ENCODE measurements at places on chromosomes 7 and 10. TPM values are rescaled to one million over a fixed set of nuclear protein-coding genes. Genes with fewer than 3 reads are reported as not detected.

The IGFBP3 gene
- 2,046 TPM for total RNA-seq

The ADRB1 gene
- total RNA-seq: not detected

The SPDYE16 gene
- 0.36 TPM for total RNA-seq

The THNSL1 gene
- total RNA-seq: 3.2 TPM

The ACTA2 gene
- 855 TPM for total RNA-seq

The TM9SF3 gene
- total RNA-seq: 118 TPM

Measured in osteoblast (primary cell).